Left kidney (tissue), 8 donors: ENCODE measurements at places on chromosomes 6 and 20. TPM values are rescaled to one million over a fixed set of nuclear protein-coding genes. Genes with fewer than 3 reads are reported as not detected.

- no peak for DNase-seq
Measured at GRCh38 chr6:168128006-168128630, 49.1 kb upstream of the FRMD1 start.

DNA sequence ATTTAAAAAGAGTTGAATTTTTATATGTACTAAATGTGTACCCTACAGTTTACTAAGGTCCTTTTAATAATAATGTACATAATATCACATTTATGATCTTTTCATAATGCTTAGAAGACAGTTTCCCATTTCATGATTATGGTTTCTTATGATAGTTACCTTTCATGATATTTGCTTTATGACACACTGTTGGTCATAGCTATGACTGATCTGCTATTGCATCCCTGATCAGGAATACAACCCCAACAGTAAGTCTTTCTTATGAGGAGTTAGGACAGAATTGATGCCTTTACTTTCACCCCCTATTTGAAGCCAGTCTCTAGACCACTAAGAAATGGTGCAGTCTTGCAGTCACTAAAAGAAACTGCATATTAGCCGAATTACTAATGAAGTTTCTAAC lies 31.0 kb downstream of the LCA5 start:
- DNase-seq, result no peak

GRCh38 chr6:75396005-75396800 lies 97.4 kb downstream of the FILIP1 start:
- DNase-seq, result no peak

- DNase-seq, result no peak
Measured at GRCh38 chr6:156437121-156437879, 339.9 kb upstream of the ARID1B start.

- DNase-seq, result no peak
Measured at GRCh38 chr6:12353731-12354130, 63.6 kb downstream of the EDN1 start.

DNA sequence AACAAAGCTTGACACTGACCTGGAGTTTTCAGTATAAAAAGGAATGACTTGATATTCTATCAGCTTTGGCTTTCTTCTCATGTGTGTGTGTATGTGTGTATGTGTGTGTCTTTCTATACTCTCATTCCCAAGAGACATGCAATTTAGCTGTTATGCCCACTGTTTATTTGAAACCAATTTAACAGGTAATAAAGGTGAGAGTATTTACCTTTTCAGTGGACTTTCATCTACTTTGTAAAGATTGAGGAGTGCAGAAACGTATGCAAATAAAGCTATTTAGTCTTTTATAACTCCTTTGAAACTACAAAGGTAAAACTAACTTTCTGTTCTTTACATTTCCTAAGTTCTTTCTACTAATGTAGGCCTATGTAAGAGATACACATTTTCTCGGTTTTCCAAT lies 103.5 kb upstream of the HS3ST5 start:
- DNase-seq, result no peak

GRCh38 chr20:45994761-45995493 lies 13.8 kb upstream of the MMP9 start:
- DNase-seq, result no peak

DNA sequence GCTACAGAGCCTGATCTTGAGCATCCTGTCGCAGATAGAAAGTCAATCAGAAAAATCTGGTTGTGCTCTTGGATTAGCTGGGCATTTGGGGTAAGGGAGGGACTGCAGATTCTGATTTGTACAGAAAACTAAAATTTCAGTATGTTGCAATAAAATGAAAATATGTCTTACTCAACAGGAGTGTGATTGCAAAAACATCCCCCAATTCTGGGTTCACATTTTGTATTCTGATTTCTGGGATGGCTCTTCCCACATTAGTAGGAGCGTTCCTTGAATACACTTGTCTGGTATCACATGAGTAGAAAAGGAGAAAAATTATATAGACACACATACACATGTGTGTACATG lies 40.5 kb downstream of the PANK2 start:
- DNase-seq, result no peak

DNA sequence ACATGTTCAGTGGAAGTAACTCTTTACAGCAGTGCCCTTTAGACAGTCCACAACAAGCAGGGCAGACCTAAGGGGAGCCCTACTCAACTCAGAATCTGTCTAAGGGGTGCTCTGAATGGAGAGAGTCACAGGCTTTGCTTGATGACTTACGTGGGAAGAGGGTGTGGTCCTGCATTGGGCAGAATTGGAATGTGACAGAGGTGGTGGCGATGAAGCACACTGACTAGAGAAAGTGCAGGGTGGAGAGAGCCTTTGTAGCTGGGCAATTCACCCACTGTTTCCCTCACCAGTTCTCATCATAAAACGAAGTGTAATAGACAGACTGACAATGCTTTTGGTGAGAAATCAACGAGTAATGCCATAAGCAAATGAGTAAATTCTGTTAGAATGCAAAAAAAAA lies 11.2 kb downstream of the TP53INP2 start:
- no peak for DNase-seq

DNA sequence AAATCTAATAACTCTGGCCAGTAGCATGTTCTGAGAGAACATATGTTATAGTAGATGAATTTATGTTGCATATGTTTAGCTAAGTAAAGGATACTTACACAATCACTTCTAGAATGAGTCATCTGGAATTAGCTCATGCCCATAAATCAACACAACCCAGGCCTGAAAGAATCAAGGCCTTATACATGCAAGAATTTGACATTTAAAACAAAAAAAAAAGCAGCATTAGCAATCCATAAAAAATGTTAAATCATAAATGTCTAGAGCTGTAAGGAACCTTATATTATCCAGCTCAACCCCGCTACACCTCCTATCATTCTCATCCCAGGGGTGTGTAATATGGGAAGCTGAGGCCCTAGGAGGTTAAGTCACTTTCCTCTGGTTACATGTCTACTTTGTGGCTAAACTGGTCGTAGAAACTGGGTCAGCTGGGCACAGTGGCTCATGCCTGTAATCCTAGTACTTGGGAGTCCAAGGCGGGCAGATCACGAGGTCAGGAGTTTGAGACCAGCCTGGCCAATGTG lies 105.2 kb upstream of the CARMIL1 start:
- DNase-seq, result no peak

DNA sequence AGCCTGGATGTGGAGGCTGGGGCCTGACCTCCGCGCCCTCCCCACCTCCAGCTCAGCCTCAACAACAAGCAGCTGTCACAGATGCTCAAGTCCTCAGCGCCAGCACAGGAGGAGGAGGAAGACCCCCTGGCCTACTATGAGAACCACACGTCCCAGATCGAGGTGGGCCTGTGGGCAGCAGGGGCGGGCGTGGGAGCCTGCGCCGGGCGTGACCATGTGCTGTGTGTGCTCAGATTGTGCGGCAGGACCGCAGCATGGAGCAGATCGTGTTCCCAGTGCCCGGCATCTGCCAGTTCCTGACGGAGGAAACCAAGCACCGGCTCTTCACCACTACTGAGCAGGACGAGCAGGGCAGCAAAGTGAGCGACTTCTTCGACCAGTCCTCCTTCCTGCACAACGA lies 23.5 kb downstream of the UQCC2 start:
- no peak for DNase-seq

DNA sequence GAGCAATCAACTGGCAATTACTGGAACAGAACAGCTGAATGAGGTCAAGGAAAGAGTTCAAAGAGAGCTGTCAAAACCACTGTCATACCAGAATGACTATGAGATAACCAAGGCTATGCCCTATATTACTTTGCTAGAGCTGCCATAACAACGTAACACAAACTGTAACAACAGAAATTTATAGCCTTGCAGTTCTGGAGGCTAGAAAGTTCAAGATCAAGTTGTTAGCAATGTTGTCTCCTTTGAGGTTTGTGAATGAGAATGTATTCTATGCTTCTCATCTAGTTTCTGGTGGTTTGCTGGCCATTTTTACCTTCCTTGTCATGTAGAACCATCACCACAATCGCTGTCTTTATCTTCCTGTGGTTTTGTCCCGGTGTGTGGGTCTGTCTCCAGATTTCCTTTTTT lies 1323.0 kb upstream of the GJE1 start:
- no peak for DNase-seq

DNA sequence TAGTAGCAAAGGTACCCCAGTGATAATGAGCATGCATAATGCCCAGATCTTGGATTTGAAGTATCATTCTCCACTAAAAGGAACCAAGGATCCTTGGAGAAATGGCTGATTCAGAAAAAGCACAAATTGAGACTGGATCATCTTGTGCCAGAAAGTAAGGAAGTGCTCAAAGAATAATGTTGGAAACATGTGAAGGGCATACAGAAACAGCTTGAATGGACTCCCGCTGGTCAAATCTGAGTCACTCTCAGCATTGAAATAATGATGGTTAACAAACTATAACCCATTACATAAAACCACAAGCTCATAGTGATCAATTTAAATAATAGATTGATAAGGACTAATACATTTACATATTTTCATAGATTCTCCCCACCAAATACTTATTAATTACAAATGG lies 3.6 kb upstream of the OSTM1 start:
- no peak for DNase-seq

DNA sequence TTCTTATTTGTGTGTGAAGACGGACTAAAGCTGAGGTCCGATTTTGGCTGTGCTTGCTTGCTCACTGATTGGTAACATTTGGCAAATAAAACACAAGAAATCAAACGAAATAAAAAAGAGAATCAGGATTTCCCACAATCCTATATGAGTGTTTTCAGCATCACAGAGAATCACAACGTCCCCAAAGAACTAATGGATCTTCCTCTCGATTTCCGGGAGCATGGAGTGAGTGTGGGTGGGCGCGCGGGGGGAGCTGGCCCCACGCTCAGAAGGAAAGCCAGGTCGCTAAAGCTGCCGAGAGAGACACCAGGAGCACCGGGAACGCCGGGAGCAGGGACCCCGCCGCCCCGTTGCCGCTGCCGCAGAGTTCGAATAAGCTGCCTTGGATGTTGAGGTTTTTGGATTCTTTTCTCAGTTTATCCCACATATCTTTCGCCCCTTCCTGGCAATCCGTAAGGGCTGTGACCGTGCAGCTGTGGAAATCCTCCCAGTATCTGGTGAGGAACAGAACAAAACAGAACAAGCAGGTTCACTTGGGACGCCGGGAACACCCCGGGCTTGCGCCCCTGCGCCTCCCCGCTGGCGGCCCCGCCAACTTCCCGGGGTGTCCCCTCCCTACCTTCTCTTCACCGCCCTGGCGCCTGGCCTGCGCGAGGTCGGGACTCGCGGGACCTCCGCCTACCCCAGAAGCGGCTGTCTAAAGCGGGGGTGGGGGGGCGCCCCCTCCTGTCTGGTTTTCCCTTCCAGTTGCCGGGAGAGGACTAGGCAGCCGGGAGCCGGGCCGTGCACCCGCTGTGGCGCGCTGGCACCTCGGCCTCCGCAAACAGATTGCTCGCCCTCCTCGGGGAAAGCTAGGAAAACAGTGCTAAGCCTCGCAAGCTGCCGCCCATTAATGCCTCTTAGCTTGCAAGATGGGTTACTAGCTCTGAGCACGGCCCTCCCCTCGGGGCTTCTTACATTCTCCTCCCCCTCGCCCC lies 7.7 kb downstream of the NRN1 start:
- peak; percentile 26 for DNase-seq

GRCh38 chr6:150898399-150899170 lies 33.1 kb downstream of the MTHFD1L start:
- no peak for DNase-seq

DNA sequence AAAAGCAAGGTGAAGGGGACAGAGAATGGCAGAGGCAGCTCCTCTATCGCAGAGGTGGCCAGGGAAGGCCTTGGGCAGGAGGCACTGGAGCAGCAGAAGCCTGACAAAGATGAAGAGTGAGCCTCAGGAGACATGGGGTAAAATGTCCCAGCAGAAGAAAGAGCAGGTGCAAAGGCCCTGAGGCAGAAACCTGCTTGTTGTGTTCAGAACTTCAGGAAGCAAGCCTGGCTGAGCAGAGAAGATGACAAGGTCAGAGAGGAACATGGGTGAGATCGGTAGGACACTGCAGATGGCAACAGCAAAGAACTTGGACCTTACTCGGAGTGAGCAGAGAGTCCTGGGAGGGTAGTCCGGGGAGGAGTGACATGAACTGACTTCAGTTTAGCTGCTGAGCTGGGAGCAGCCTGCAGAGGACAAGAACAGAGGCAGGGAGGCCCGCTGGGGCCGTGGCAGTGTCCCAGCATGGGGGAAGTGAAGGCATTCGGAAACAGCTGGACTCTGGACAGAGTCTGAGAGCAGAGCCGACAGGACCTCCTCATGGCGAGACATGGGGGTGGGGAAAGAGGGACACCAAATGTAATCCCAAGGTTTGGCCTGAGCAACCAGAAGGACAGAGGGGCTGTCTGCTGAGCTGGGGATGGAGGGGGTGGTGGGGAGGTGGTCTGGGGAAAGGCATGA lies 106.3 kb downstream of the PREX1 start:
- no peak for DNase-seq

GRCh38 chr20:58719258-58719657 lies 26.7 kb downstream of the NPEPL1 start:
- DNase-seq, result no peak

DNA sequence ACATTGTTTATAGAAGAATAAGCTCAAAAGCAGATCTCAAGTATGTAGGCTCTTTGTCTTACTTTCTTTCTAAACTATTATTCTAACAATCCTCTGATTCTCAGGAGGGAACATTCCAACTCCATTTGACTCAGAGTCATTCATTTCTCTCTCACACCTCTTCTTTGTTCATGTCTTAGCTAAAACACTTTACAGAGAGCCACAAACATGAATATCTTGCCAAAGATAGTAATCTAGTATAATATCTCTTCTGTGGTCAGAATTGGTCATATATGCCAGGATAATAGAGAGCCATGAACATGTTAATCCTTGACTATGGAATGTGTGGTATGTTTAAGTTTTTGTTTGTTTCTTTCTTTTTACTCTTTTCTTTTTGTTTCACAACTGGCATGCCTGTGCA lies 456.0 kb upstream of the PTCHD4 start:
- DNase-seq, result no peak

DNA sequence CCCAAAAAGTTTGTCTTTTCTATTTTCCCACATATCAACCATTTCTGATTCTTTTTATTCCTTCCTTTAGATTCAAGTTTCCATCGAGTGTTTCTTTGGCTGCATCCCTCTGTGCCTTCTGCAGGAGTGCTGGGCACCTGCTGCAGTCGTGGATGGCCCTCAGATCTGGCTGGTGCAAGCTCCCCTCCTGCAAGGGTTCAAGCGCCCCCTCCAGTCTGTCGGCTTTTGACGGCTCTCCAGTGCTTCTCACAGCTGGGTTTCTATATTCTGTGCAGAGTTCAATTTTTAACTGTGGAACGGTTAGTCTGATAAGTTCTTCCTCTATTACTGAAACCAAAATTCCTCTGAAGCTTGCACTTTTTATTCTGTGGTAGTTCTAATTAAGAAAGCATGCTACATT lies 132.1 kb downstream of the HUS1B start:
- DNase-seq, result no peak

- no peak for DNase-seq
Measured at GRCh38 chr6:43488667-43489276, 11.4 kb downstream of the TJAP1 start.

- DNase-seq, result no peak
Measured at GRCh38 chr6:40042232-40042631, 108.0 kb upstream of the MOCS1 start.

GRCh38 chr6:139736325-139736906 lies 362.0 kb upstream of the CITED2 start:
- DNase-seq, result no peak

CALHM6 gene
- polyA plus RNA-seq, result 3.6 TPM

BPI gene
- 0.32 TPM for polyA plus RNA-seq

C20orf144 gene
- polyA plus RNA-seq, result 0.33 TPM

GINS1 gene
- polyA plus RNA-seq, result 30.6 TPM

PRKN gene
- 7.7 TPM for polyA plus RNA-seq

HUS1B gene
- polyA plus RNA-seq, result not detected

PGC gene
- polyA plus RNA-seq, result not detected

MCCD1 gene
- 11.9 TPM for polyA plus RNA-seq

SIRPA gene
- 24.3 TPM for polyA plus RNA-seq
